ENCODE measurements at places on chromosomes 1 and 21. TPM values are rescaled to one million over a fixed set of nuclear protein-coding genes. Genes with fewer than 3 reads are reported as not detected.

Gene SLC6A9
- 8.7 TPM for total RNA-seq

GRCh38 chr1:3000214-3000613, 21.1 kb upstream of the ACTRT2 start:
- no peak for DNase-seq

DNA sequence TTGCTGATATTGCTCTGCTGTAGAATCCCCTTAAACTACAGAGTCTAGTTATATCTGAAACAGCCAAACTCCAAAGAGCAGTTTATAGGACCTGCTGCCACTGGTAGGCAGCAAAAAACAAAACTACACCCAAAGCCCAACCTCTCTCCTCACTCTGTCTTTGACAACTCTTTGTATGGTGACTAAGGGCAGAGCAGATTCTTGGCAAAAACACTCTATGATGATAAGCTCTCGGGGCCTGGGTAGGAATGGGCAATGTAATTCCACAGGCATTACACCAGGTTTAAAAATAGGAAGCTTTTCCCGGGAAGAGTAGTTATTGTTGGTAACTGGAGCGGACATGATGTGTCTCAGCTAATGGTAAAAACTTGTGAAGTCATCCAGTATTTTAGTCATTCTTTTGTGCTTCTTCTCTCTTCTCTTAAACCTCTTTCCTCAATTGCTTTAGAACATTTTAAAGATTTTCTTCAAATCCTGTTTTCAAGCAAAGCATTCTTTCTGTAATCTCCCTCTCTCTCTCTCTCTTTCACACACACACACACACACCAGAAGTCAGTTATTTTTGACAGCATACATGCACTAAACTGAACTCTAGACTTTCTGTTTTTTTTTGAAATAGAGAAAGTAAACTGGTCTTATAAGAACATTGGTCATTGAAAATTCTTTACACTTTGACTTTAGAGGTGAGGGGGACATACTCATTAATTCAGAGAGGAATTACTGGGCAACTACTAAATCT, 193.5 kb downstream of the PAPPA2 start:
- peak; percentile 66 for DNase-seq

- DNase-seq = no peak
Measured at GRCh38 chr1:95098196-95098595, 19.0 kb upstream of the TLCD4 start.

DNA sequence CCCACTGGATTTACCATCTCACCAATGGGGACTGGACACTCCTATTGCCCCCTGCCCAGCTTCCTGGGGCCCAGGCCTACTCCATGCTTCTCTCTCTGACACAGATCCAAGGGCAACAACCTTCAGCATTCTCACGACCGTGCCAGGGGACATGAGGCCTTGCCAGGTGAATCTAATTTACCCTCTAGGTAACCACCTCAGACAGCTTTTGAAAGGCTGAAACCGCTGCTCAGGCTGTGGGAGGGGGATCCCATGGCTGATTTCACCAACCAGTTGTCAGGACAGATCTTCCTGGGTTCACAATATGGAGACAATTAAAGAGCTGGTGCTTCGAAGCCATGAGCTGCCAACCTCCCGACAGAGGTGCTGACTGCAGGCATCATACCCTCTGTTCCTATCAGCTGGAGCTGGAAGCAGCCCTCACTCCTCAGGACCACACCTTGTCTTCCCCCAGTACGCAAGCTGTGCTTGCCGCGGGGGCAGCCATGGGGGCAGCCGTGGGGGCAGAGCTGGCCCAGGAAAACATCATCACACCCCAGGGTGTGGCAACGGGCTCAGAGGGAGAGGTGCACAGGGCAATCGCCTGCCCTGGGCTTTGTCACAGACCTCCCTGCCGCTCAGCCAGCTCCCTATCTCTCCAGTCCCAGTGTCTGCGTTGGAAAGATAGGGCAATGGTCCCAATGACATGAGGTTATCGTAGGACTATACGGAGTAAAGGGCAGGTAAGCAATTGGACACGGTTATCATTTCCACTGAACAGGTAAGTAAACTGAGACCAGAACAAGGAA, 120.2 kb downstream of the DMRTB1 start:
- no peak for DNase-seq

DNA sequence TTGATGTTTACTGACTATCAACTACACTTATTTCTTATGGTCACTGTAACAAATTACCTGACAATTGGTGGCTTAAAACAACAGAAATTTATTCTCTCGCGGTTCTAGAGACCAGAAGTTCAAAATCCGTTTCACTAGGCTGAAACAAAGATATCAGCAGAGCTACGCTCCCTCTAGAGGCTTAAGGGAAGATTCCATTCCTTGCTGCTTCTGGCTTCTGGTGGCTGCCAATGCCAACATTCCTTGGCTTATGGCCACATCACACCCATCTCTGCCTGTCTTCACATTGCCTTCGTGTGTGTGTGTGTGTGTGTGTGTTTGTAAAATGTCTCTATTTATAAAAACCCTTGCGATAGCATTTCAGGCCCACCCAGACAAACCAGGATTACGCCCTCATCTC, 66.4 kb downstream of the LMX1A start:
- peak; percentile 7 for DNase-seq

GRCh38 chr1:159921251-159921650, 4.1 kb downstream of the TAGLN2 start:
- DNase-seq = no peak

DNA sequence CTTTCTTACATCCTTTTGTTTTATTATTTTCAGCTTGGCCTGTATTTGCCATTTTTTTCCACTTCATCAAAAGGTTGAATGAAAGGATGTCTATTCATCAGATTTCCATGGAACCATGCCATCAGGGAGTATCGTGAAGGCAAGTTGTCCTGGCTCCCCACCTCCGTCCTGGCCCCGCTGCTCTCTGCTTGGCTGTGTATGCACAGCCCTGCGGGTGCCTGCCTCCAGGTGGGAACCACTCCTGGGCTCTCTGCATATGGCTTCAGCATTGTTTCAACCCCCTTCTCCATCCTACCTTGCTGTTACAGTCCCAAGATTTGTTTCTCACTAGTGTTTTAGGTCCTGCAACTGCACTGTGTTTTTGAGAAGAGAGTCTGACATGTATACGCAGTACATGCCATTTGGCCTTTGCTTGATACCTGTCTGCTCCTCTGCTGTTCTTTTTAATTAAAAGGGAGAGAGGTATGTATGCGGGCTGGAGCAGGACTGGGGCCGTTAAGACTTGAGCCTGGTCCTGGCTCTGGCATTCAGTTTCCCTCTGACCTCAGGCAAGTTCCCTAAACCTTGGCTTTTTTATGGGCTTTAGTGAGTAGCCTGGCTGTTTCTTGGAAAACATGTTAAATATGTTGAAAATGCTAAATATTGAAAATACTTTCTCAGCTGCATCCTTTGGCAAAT, 69.9 kb upstream of the GCLM start:
- no peak for DNase-seq

DNA sequence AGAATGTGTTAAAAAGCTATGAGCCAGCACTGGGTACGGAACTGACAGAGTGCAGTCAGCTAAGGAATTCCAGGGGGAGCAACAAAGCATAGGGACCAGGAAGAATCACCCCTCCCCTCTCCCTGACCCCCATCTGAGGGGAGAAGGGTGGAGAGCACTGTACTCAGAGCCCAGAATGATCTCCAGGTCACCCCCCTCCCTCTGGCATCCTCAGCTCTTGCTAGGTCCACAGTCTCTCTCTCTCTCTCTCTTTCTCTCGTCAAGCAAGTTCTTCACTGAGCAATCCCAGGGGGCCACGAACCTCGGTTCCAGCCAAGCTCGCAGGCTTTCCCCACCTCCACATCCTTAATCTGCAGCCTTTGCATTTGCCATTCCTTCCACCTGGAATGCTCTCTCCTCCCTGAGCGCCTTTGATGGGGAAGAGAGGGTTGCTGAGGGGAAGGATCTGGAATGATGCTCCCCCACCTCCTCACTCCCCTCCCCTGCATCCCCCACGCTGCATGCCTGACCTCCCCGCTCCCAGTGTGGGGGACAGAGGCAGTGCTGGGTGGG, 6.7 kb upstream of the WASF2 start:
- DNase-seq = no peak

DNA sequence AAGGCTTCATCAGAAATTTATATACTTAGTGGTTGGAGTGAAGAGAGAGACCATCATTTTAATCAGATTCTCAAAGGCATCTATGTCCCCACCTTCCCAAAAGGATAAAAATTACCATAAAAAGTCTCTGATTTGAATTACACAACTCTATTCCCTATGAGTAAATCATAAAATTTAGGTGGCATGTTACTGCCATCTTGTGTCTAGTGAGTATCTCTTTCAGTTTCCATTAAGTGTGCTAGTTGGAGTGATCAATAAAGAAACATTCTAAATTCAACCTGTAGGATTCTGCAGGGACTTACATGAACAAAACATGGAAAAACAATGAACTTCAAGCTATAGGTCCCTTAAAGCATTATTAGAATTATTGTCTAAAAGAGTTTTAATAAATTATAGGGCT, 655.4 kb downstream of the LTN1 start:
- DNase-seq = peak; percentile 76

DNA sequence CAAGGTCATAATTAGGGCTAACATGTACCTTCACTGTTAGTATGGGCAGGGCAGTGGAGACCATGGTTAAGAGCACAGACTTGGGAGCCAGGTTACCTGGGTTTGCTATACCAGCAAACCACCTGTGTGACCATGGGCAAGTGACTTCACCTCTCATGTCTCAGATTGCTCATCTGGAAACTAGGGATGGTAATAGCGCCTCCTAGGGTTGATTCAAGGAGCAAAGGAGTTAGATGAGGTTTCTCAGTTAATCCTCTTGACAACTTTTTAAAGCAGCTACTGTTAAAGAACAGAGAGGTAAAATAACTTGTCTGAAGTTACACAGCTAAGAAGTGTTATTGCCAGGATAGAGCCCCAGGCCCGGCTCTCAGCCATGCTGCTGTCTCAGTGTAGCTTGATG, 790 bp upstream of the MATN1 start:
- no peak for DNase-seq

DNA sequence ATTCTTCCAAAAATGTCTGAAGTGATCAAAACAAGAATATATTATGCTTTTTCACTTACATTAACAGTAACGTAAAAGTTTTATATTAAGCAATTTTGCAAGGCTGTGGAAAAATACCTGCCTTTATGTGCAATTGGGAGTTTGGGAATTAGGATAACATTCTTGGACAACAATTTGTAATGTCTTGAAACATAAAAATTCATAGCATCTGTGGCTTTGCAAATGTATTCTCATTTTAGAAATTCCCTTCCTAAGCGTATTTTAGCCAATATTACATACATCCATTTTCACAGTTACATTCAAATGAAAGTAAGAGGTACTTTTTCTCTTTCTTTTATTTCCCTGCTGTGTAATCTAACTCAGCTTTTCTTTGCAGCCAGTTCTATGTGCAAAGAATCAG, 13.4 kb upstream of the CFH start:
- DNase-seq = no peak

DNA sequence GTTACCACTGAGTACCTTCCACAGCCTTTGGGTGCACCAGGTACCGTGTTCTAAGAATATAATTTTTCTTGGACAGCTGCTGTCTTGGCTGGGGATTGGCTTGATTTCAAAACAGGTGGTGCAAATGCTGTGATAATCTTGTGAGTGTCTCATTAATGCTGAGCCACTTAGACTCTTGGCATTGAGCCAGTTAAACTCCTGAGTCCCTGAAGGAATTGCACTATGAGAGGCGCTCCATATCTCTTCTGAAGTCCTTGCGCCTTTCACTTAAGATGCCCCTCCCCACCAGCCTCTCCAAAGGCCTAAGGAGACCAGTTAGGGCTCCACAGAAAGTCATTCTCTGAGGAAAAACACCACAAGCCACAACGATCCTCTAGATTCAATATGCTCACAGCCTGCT, 51.0 kb downstream of the BACH1 start:
- no peak for DNase-seq

- DNase-seq = no peak
Measured at GRCh38 chr1:198298640-198299039, 141.8 kb downstream of the NEK7 start.

DNA sequence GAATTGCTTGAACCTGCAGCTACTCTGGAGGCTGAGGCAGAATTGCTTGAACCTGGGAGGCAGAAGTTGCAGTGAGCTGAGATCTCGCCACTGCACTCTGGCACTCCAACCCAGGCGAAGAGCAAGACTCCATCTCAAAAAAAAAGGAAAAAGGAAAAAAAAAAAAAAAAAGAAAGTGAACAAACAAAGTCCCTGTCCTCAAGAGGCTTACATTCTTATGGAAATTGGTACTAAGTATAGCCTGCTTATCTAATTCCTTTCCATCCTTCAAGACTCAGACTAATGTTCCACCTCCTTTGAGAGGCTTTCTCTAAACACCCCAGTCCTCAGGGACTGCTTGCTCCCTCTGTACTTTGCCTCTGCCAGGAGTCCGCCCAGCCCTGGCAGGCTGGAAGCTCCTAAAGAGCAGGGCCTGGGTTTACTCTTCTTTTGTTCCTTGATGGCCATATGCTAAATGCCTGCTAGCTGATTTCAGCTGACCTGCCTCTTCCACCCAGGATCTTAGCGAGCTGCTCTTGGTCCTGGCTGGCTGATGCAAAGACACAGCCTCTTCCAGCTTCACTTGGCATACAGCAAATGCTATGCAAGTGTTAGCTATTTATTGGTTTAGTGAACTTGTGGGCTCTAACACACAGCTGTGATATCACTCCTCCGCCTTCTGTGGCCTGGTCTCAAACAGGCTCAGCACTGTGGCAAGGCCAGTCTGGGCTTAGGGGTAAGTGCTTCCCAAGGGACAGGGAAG, 9.8 kb downstream of the SLC9A1 start:
- peak; percentile 66 for DNase-seq

- DNase-seq = no peak
Measured at GRCh38 chr1:235021321-235021720, 107.3 kb downstream of the TOMM20 start.

DNA sequence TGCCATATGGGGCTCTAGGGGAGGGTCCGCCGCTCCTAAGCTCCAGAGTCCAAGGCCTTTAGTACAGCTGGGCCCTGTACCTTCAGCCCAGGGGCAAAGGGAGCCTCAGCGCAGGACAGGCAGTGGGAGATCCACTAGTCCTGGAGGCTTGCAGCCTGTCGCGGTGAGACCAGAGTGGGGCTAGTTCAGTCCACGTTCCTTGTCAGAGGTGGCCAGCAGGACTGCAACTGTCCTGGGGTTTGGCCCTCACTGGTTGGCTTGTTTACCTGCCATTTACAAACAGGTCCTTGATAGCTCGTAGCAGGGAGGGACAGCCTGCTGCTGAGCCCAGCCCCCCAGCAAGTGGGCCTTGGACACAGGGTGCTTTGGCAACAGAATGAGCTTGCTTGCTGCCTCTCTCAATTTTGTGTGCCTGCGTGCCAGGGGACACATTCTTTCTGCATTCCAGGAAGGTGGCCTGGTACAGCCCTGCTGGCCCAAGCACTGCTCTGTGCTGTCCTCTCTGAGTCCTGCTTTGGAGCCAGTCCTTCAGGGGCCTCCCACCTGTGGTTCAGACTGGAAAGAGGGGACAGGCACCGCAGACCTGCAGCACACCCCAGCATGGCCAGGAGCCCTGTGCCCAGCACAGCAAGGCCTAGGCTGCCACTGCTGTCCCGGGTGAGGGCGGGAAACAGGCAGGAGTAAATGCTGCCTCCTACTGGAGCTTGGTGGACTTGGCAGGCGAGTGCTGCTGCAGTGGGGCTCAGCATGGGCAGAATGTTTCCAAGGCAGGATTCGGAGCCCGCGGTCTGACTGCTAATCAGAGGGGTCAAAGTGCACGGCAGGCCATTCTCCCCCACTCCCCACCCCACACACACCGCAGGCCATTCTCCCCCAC, 15.2 kb downstream of the H6PD start:
- DNase-seq = peak; percentile 41
